ENCODE measurements at places on chromosomes 7 and 10.

GRCh38 chr10:69774596-69774995 lies 27.1 kb upstream of the COL13A1 start:
- DNase-seq, result no peak

DNA sequence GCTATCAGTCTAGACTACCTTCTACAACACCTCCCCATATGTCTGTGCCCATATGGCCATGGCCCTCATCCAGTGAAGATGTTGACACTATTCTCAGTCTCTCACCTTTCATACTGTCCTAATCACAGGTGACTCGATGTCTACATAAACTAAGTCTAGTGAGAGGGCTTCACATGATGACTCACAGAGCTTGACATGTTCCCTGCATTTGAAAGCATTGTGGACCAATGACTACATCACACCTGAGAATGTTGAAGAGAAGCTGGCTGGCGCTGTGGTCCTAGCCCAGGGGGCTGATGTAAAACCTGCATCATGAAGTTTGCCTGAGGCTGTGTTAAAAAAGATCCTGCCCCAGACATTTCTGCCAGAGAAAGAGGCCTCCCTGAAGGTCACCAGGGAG lies 167.2 kb downstream of the NPSR1 start:
- no peak for DNase-seq

GRCh38 chr7:3495530-3495929 lies 194.5 kb downstream of the SDK1 start:
- no peak for DNase-seq

DNA sequence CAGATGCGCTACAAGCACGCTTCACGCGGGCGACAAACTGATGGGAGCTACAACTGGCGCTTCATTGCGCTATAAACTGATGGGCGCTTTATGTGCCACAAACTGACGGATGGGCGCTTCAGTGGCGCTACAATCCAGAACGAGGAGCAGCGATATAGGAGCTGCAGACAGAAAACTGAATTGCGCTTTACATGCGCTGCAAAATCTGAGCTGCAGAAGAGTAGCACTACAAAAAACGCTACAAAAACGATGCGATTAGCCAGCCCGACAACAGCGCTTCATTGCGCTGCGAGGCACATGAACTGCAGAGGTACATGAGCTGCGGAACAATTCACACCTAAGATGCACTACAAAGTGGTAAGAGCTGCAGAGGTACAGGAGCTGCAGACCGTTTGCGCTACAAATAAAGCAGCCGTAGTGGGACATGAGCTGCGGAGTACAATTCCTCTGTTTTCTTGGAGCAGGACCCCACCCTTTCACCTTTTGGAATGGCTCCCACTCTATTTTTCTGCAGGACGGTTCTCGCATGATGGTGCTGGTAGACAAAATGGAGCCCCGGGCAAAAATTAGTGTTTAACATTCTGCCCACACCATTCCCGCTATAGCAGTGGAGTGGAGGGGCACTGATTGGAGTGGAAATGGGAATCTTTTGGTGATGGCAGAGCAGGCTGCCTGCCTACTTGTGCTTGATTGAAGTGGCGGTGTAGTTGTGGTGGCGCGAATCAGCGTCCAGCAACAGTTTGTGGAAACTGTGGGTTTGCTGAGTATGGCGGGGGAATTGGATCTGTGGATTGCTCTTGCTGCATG lies 1.2 kb upstream of the SGCE start:
- DNase-seq, result no peak

DNA sequence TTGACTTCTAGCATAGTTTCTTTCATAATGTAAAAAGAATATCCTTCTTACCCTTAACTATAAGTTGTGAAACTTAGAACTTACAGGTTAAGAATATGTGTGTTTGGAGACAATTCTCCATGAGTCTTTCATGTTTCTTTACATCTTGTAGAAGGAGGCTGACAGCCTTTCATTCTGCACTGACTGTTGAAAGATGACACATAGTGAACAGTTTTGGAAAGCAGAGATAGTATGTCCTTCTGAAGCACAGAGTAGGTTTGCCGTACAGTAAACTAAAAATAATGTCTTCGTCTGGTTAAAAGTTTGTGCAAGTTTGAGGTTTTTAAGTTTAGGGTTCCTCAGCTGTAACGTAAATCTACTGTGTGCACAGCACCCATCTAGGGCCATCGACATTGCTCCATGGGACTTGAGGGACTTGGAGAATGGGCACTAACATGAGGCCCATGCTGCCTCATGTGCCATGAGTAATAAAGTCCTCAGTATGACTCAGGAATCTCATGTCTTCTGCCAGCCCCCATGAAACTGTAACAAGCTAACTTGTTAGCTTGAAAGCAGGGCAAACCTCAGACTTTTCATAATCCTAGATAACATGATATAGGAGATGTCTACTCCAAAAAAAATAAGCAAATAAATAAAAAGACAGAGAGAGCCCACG lies 24.5 kb upstream of the ELAPOR2 start:
- DNase-seq, result no peak

DNA sequence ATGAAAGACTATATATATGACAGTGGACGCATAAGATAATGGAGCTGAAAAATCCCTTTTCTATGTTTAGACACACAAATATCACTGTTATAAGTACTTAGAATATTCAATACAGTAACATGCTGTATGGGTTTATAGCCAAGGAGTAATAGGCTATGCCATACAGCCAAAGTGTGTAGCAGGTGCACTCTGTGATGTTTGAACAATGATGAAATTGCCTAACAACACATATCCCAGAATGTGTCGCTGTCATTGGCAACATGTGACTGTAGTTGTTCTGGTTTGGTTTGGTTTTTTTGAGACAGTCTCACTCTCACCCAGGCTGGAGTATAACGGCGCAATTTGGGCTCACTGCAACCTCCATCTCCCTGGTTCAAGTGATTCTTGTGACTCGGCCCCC lies 26.1 kb downstream of the NOM1 start:
- DNase-seq, result no peak

GRCh38 chr10:48937796-48938195 lies 1.8 kb downstream of the LRRC18 start:
- DNase-seq, result no peak

- no peak for DNase-seq
Measured at GRCh38 chr7:143280160-143280559, 4.6 kb upstream of the TMEM139 start.

All from stimulated activated CD4-positive, alpha-beta T cell treated with anti-CD3 and anti-CD28 coated beads, TNF-alpha, amount 100 ng/mL, for 24 hours (primary cell).